ENCODE measurements at places on chromosomes 7 and 10.

GRCh38 chr10:94288361-94289101 lies 74.2 kb downstream of the NOC3L start:
- DNase-seq: no peak

GRCh38 chr10:46048152-46048551 lies 2.1 kb upstream of the MSMB start:
- no peak for DNase-seq

DNA sequence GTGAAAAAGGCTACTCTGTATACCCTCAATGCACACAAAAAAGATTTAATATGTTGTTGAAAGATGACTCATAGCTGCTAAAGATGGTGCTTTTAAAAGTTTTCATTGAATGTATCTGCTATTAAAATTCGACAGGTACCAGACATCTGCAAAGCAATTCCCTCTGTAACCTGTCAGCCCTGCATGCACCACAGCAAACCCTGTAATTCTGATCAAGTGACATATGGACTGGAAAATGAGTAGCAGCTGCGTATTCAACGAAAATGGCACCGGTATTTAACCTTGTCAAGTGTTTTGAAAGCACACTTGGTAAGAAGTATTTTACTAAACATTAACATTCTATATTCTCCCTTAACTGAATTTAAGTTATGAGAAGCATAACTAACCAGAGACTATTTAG lies 58.2 kb upstream of the PTPRN2 start:
- no peak for DNase-seq

GRCh38 chr10:5486853-5487235 lies 12.5 kb downstream of the CALML5 start:
- DNase-seq: no peak
